ENCODE measurements at places on chromosomes 13 and 19.

- no peak for DNase-seq
These were observed 60.3 kb upstream of the RNF113B start for GRCh38 chr13:98237331-98237730.

GRCh38 chr13:30851697-30852096 is 54.4 kb upstream of the MEDAG start:
- no peak for DNase-seq

DNA sequence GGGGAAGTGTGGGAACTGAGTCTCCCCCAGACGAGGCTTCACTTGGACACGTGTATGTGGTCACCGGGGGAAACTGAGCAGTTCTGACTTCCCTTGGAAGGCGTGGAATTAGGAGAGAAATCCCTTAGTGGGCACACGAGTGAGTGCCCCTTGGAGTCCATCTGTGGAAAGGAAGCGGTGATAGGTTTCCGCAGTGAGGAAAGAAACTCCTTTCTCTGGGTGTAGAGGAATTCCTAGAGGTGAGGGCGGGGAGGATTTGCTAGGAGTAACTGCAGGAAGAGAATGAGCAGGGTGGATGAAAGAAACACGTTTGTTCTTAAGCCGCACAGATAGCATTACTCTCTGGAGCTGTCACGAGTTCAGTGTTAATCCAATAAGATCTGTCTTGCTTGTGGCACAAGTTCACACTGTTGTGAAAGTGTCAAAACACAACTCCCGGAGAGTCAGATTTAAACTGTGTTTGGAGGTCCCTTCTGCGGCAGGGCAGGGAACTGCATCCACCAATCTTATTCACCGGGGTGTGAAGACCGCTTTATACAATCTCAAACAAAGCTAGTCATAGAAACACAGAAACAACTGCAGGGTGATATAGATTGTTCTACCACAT is 1.2 kb downstream of the KL start:
- peak; percentile 31 for DNase-seq

DNA sequence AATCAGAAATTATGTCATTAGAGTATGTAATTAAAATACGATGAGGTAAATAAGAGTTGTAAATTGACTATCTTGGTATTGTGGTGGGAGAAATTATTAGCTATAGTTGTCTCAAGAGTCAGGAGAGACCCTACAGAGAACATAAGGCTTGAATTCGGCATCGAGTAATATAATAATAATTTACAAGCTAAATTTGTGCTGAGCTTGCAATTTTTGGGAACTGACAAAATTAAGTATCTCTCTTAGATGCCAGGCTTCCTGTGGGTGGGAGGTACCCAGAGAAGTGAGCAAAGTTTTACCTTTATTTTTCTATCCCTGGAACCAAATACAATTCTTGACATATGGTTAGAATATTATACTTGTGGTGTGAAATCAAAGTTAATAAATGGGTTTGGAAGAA is 1637.0 kb downstream of the EFNB2 start:
- no peak for DNase-seq

DNA sequence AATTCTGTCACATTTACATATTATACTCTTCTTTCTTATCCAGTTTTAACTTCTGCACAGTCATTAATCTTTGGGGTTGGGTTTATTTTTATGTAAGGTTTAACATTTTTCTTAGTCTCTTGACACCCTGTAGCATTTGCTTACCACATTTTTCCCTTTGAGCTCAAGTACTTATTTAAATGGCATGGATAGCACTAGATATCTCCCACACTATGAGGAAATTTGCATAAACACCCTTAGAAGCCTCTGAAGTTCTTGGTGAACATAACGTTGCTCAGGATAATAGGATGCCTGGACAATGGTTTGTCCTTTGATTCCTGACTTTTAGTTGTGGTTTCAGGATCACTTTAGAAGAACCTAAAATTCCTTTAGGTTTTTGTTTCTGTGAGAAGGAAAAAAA is 338.9 kb downstream of the PCDH17 start:
- DNase-seq: no peak

Data from fibroblast of upper back skin (primary cell).